Fibroblast of lung (primary cell): ENCODE measurements at places on chromosomes 2 and 18. TPM values are rescaled to one million over a fixed set of nuclear protein-coding genes. Genes with fewer than 3 reads are reported as not detected.

UGT1A10 gene
- total RNA-seq, result not detected in 2 replicates

HOXD12 gene
- total RNA-seq, result not detected in 2 replicates

ERFE gene
- total RNA-seq, result 1.3 and 1.5 TPM in 2 replicates

RAB1A gene
- total RNA-seq, result 63.4 and 89.8 TPM in 2 replicates

AMER3 gene
- total RNA-seq, result not detected in 2 replicates
